ENCODE measurements at places on chromosomes 4 and X.

DNA sequence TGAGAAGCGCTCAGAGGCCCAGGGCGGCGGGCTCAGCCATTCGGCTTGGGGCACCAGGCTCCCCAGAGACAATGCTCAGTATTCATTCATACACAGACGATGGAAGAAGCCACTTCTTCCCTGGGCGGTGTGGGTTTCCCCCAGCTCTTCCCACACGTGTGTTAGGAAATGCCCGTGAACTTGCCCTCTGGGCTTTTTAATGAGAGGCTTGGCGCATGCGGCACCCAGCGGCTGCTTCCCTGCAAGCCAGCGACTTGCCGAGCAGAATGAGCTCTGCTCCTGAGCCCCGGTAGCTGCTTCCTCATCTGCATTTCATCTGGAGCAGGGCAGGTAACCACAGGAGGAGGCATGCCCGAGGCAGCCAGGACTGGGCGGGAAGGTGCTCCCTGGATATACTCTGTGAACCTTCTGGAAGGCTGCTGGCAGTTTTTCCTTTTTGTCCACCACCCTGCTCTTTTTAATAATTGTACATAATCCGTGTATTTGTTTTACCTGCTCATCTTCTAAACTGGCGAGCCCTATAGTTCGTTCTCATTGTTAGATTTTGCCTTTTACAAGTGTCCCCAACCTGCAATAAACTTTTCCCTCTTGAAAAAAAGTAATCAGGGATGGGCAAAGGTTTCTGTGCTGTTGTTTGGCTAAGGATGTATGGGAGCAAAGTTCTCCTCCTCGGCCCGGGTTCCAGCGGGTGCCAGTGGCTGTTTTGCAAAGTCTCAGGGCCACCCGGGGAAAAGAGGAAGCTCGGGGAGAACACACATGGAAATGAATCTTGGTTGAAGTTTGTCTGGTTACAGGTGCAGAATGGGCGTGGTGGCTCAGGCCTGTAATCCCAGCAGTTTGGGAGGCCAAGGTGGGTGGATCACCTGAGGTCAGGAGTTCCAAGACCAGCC is 178.8 kb downstream of the DCLK2 start:
- DNase-seq: no peak

DNA sequence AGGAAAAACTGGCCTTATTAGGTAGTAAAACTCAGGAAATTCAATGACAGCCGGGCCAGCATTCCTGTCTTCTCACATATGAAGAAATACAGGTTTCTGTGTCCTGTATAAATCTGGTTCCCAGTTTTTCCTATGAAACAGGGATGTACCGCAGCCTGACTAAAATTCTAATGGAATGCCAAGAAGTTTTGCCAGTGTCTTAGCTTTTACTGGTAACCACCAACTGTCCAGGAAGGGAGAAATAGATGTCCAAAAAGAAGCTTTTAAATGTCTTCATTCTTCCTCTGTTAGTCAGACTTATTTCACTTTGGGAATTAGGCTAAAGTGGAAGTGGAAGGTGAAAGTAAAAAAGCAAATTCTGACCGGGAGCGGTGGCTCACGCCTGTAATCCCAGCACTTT is 108.0 kb upstream of the TBL1X start:
- no peak for DNase-seq

DNA sequence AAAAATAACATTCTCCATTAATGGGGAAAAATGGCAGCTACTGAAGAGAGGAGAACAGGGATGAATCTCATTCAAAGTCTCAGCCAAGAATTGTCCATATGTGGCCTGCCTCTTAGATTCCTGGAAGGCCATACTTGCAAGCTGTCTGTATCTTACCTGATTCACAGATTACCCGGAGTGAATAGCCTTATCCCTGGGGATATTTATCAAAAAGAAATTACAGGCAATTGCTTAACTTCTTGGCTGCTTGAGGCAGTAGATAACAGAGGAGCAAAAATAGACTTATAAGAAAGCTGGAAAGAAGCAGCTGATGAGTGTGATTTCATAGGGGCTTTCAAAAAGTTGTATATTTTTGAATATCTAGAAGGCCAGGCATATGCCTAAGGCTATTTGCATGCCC is 68.8 kb upstream of the PPP1R2C start:
- DNase-seq: no peak

DNA sequence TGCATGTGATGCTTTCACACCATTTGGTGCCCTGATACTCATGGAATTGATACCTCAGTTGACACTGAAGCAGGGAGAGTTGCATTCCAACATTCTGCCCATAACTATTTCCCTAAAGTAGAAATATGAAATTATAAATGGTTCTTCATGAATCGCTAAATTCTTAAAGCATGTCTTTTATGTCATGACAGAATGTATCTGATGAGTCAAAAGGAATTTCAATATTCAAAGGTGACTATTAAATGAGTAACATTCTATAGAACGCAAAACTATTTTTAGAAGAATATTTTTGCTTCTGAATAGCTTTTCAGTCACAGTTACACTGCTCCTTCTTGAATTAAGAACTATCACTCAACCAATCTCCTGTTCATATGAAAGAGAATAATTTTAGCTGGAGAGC is 152.8 kb downstream of the ADGRA3 start:
- DNase-seq: peak; percentile 46

- DNase-seq: no peak
These were observed 28.3 kb downstream of the ENOX2 start for GRCh38 chrX:130874751-130875150.

GRCh38 chr4:88091378-88091777 is 67.1 kb downstream of the ABCG2 start:
- DNase-seq: no peak

- DNase-seq: no peak
These were observed 5.3 kb downstream of the MPC1L start for GRCh38 chrX:40628506-40628905.

DNA sequence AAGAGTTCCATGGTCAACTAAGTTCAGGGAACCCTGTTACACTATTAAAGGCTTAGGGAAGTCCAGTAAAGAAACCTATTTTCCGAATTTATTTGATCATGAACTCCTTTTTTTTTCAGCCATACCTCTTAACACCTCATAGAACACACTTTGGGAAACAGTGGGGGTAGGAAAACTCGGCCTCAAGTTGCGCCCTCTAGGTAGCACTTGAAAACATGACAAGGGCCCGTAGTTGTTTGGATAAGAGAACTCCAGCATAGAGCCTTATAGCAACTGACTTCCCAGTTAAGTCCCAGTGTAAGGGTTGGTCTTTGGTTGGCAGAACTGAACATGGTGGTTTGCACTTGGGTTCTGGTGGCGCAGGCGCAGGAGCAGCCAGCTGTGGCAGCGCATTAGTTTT is 14.4 kb downstream of the OGT start:
- DNase-seq: no peak

DNA sequence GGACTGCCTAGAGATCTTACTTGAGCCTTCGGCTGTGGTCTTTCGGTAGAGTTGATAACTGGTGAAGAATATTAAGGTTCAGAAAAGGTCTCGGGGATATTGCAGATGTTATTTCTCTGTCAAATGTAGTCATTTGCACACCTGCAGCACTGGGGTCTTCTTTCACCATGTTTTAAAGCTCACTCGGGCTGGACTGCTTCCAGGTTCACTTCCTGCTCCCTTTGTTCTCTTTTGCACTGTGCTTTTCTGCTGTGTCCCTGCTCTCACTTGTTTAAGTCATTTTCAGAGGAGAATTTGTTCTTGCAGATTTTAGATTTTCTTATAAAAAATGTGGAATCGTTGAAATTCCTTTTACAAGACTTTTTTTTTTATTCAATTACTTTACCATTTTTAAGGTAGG is 68.5 kb downstream of the BMPR1B start:
- no peak for DNase-seq

DNA sequence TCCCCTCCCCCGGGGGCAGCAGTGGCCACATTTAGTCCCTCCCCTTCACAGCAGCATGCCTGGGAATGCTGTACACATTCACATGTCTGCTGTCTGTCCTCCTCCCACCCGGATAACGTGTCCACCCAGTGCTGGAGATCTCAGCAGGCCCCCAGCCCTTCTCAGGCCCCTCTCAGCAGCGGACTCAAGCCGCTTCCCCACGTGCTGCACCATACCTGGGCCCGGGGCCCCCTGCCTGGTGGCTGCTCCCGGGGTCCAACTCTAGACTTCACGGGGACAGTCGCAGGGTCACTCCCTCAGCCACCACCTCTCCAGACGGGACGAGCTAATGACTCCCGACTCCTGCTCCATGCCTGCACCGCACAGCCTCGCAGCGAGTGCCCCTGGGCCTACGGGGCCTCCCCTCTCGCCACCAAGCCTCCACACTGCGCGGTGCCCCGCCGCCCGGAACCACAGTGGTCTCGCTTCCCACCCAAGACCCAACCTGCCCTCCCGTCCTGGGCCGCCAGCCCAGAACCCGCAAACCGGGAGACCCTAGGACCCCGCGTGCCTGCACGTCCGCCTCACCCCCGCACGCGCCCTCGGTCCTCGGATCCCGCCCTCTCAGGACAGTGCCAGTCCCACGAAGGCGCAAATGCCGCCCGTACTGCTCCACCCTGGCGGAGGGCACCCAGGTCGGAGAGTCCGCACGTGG is 1.3 kb upstream of the PCGF3 start:
- DNase-seq: no peak

GRCh38 chr4:86963697-86964096 is 28.9 kb downstream of the AFF1 start:
- no peak for DNase-seq

DNA sequence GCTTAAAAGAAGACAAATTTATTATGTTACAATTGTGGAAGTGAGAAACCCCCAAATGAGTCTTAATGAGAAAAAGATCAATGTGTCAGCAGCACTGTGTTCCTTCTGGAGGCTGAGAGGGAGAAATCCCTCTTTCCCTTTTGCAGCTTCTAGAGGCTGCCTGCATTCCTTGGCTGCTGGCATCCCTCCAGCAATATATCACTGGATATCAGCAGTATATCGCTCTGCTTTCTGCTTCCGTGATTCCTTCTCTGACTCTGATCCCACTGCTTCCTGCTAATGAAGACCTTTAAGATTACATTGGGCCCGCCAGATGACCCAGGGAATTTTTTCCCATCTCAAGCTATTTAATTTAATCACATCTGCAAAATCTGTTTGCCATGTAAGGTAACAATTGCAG is 1008.0 kb downstream of the RAPGEF2 start:
- DNase-seq: no peak

DNA sequence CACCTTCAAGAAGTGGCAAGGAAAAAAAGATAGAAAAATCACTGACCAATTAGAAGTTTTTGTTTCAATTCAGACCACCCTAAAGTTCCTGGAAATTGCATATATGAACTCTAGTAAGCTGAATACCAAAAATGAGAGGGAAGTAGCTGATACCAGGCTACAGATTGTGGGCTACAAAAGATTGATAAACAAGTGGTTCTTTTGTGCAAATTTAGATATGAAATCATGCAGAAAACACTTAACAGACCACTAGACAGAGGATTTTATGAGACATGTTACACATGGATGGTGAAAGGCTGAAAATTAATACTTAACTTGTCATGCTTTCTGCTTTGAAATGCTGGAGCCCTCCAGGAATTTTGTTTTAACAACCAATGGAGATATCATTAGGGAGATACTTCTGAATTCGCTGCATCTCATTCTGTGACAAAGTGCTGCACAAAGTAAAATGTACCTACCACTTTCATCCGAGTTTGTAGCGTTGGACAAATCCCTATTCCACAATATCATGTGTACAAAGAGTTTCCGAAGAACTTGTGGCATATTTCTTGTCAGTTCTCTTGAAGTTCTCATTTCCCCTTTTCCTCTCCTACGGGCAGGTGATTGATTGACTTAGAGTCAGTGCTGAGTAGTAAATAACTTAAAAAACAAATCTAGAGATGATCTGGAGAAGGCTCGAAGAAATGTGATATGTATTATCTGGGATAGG is 235.0 kb downstream of the PALLD start:
- DNase-seq: no peak

- no peak for DNase-seq
These were observed 179.7 kb upstream of the NDST4 start for GRCh38 chr4:115293093-115293462.

DNA sequence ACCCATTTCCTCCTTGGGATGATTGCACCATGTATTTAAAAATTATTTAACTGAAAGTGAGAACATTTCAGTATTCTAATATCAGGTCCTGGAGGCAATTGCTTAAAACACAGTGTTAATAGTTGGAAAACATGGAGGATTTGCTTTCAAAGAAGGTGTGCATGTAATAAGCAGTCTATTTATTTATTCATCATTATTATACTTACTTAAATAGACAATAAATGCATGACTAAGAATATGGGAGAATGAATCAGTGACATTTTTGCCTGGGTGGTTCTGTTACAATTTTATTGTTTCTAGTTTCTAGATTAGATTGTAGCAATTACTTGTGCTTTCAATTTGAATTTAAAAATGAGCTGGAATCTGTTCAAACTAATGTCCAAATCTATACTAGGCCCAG is 145.5 kb downstream of the AREG start:
- no peak for DNase-seq

DNA sequence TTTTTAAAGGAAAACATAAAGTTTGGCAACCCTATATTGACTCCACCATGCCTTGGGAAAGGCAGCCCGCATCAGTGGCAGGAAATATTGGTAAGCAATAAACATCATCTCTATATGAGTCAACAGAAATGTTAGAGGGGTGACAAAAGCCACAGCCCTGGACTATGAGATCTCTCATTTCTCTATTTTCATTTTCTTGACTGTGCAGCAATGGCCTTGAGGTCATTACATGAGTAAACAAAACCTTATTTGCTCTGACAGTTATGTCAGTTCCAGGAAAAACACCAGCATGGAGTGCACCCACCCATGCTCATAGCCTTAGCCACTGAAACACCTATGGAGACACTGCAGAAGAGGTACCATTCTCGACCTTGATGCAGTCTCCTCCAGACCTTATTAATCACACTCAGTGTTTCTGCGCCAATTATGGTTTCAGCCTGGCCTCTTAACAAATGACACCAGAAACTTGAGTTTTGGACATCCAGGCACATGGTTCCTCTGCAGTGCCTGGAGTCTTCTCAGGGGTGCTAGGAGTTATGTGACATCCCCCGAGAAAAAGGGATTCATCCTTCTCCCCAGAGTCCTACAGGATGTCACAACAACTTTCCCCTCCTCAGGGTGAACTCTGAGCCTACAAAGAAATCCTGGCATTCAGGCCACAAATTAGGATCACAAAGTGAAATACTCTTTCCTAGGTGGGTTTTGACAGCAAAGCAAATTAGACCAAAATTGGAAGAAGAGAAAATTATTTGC is 16.0 kb upstream of the HPGD start:
- no peak for DNase-seq

GRCh38 chrX:111831343-111831742 is 44.6 kb upstream of the TRPC5OS start:
- DNase-seq: no peak

GRCh38 chrX:23938690-23939089 is 30.9 kb downstream of the CXorf58 start:
- no peak for DNase-seq

- no peak for DNase-seq
These were observed 39.0 kb downstream of the PLAC8 start for GRCh38 chr4:83075311-83076095.

DNA sequence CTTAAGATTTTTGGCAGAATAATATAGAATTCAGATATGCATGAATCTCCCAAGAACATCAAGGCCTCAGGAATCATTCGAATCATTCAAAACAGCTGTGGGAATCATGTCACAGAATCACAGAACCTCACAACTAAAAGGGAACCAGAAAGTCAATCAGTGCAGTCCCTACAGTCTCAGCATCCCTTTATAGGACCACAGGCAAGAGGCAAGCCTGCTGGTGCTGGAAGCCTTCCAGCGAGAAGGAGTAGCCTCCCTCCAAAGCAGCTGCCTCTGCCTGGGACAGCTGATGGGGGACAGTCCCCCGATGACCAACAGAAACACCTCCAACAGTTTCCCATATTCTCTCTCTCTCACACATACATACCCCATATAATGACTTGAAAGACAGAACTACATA is 20.7 kb downstream of the QDPR start:
- DNase-seq: no peak

Measured in HS-5 (cell line).